ENCODE measurements at places on chromosomes 11 and 22.

GRCh38 chr11:106983261-106983660 is 35.0 kb downstream of the GUCY1A2 start:
- no peak for DNase-seq

DNA sequence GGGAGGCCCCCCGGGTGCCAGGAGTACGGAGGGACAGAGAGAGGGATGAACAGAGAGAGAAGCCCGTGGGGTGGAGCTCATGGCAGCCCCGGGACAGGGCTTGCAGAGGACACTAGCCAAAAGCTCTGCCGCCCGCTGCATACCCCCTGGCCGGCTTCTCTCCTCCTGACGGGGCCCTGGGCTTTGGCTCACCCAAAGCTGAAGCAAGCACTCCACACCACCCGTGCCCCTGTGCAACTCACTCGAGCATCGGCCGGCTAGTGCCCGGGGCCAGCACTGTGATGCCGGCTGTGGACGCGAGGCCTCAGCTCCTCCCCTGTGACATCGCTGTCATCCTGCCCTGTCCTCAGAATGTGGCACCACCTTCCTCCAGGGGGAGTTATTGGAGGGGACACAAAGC is 429.6 kb downstream of the BRD1 start:
- no peak for DNase-seq

DNA sequence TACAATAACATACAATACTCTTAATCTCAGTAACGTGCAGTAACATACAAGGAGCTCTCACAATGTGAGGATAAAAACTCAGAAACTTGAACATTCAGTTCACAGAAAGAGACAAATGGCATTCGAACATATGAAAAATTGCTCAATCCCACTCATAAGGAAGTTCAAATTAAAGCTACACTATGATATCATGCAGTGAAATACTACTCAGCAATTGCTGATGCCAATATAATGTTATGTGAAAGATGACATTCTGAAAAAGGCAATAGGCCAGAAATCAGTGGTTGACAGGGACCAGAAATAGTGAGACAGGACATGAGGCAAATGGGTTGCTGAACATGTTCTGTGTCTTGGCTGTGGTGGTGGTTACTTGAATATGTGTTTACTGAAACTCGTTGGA is 33.7 kb upstream of the PITPNB start:
- no peak for DNase-seq

DNA sequence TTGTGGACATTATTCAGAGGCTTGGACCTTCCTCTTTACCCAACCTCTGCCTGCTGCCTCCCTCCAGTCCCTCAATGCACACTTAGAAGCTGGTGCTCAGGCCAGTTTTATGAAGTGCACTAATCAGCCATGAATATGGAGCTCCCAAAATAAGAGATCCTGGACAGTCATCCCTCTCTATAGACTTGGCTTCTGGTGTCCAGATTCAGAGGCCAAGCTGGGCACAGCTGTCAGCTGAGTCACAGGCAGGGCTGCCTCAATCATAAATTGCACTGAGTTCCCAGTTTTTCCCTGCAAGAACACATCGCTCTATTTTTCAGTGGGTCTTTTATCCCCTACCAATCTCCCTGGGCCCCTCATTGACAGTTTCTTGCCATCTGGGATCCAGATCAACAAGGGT is 161.7 kb upstream of the CADM1 start:
- DNase-seq = no peak

GRCh38 chr11:6568191-6568918 is 35.1 kb downstream of the RRP8 start:
- no peak for DNase-seq

- DNase-seq = no peak
Measured at GRCh38 chr22:24806663-24807001, 621 bp downstream of the SGSM1 start.

GRCh38 chr22:33515795-33516194 is 404.5 kb downstream of the LARGE1 start:
- no peak for DNase-seq

GRCh38 chr11:75592715-75593114 is 30.7 kb downstream of the SERPINH1 start:
- no peak for DNase-seq

- no peak for DNase-seq
Measured at GRCh38 chr11:26835611-26836010, 113.8 kb upstream of the SLC5A12 start.

DNA sequence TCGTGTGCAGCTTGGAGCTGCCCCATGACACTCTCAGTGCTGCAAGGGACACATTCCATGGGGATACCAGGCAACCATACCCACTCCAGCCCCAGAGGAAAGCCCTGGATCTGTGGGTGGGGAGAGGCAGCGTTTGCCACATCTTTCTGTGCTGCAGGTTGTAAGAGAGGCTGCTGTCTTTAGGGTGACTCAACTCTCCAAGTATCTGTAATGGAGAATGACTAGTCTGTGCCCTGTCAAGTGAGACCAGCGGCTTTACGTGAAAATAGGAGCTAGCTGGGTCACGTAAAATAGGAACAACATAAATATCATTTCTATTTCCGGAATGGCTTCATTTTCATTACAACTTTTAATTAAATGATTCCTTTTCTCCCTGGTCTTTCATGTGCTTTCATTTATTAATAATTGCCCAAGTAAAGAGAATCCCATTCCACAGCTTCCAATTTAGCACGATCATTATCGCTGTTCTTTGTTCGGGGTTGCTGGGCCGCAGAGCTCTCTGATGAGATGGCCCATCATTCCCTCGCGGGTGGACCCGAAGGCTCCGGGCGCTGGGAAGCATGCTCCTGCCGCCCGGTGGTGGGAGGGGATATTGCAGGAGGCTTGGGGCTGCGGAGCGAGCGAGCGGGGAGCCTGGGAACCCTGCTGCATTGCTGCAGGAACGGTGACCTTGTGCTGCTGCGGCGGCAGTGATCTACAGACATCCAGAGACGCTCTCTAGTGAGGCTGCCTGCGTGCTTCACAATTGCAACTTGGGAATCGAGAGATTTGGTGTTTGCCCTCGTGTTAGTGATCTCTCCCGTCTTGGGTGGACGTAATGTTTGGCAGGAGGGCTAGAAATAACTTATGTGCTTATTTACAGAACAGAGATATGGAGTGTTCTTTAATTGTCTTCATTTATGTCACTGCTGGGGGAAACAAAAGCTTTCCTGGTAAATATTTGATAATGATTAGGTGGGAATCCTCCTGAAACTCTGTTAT is 10.6 kb downstream of the SLC6A5 start:
- peak; percentile 93 for DNase-seq

DNA sequence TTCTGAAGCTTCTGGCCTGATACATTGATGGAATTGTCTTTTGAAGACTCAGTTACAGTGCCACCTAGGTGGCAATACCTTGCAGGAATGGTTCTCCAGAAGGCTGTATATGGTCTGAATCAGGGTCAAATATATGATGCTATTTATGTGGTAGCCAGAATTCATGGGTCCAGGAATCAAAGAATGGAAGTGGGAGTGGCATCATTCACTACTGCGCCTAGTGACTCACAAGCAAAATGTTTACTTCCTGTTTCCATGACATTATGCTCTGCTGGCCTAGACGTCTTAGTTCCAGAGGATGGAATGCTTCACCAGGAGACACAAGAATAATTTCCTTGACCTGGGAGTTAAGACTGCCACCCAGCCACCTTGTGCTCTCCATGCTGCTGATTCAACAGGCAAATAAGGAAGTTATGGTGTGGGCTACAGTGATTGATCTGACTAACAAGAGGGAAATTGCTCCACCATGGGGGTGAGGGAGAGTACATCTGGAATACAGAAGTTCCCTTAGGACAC is 491.8 kb downstream of the ETS1 start:
- DNase-seq = no peak

- no peak for DNase-seq
Measured at GRCh38 chr22:50684501-50684900, 11.9 kb downstream of the SHANK3 start.

GRCh38 chr11:63478896-63479295 is 12.1 kb downstream of the PLAAT5 start:
- DNase-seq = peak; percentile 77

- no peak for DNase-seq
Measured at GRCh38 chr22:21622919-21623647, 6.7 kb downstream of the YDJC start.

DNA sequence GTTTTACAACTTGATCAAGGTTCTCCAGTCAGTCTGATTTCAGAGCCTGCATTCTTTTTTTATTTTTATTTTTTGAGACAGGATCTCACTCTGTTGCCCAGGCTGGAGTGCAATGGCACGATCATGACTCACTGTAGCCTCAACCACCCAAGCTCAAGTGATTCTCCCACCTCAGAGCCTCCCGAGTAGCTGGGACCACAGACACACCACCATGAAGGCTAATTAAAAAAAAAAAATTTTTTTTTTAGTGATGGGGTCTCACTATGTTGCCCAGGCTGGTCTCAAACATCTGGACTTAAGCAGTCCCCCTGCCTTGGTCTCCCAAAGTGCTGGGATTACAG is 117.2 kb upstream of the NAV2 start:
- DNase-seq = no peak

- no peak for DNase-seq
Measured at GRCh38 chr22:30685178-30685577, 9.5 kb upstream of the OSBP2 start.

DNA sequence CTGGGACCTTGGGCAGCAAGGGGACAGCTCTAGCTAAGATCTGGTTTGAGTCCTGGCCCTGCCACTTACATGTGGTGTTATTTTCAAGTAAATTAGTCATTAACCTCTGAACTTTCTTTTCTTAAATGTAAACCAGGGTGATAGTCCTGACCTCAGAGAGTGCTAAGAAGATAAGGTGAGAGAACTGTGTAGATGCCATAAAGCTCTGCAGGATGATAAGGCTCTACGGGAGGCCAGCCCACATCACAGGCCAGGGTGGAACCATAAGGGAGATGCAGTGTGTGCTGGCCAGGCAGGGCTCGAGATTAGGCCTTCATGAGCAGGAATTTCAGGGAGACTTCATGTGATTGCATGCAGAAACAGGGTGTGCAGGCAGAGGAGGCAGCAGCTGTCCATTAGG is 24.2 kb downstream of the NECTIN1 start:
- no peak for DNase-seq

DNA sequence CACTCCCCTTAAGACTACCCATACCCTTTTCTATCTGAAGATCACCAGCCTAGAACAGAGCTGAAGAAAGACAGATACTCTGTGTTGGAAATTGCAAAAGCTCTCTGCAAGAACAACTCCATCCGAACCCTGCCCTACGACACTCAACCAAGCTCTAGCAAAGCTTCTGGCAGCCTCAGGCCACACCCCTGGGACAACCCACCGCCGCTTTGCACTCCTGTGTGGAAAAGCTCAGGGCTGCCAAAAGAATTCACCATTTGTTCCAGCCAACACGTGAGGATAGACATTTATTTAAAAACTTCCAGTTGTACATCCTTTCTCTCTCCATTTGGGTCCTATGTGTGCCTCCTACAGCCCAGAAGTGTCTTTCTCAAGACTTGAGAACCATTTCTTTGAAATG is 62.4 kb upstream of the CD5 start:
- no peak for DNase-seq

- no peak for DNase-seq
Measured at GRCh38 chr11:115083144-115083806, 404.9 kb downstream of the NXPE2 start.
